Thymus (tissue), 14 donors: ENCODE measurements at places on chromosomes 13 and 19. TPM values are rescaled to one million over a fixed set of nuclear protein-coding genes. Genes with fewer than 3 reads are reported as not detected.
A peak's percentile ranks its signal among the peaks of the same experiment; 100 is the strongest.

GRCh38 chr13:88979465-88980175 lies 1308.4 kb downstream of the SLITRK5 start:
- DNase-seq, result peak; percentile 4

Gene CCDC122
- 5.6 TPM for total RNA-seq

Gene ZFP28
- 2.9 TPM for total RNA-seq

DNA sequence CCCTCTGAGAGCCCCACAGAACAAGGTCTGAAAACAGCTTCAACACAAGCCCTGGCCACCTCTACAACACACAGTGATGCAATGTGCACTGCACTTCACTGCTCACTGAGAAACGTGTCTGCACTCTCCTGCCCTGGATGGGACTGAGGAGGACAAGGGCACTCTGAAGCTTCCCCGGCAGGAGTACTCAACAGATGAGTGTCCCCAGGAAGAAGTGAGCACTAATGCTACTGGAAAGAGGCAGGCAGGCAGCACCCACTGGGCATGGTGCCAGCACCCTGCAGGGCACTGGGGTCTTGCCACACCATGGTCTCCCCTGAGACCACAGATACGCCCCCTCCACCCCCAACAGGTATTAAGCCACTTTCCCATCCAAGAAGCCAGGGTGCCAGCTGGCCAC lies 17.7 kb upstream of the SLC35E1 start:
- DNase-seq, result no peak

DNA sequence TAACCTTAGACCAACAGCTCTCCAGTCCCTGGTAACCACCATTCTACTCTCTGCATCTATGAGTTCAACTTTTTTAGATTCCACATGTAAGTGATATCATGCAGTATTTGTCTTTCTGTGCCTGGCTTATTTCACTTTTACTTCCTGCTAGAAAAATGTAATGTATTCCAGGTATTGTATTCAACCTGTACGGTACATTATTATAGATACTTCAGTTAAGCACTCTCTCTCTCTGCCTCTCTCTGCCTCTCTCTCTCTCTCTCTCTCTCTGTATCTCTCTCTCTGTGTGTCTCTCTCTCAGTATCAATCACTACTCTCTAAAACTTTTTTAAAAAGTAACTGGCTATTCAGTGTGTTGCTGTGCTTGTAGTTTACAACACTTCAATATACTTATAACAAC lies 8.4 kb downstream of the DACH1 start:
- no peak for DNase-seq

Gene ADGRE1
- 3.9 TPM for total RNA-seq

GRCh38 chr19:32363632-32364031 lies 18.2 kb downstream of the ZNF507 start:
- no peak for DNase-seq

DNA sequence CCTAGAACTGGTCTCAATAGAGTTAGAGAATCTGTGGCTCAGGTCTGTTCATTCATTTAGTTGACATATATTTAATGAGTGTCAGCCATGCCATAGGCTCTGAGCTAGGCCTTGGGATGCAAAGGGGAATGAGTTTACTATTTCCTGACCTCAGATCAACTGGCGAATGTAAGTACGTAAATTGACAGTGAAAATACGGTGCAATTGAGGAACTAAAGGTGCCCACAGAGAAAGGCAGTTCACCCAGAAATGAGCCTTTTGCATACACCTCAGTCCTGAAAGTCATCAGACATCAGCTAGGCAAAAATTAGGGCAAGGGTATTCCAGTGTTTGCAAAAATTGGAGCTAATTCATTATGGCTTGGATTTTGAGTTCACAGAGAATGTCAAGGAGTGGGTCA lies 20.6 kb upstream of the UPF3A start:
- DNase-seq, result no peak

GRCh38 chr13:41137241-41137640 lies 4.6 kb upstream of the KBTBD6 start:
- DNase-seq, result no peak

- DNase-seq, result no peak
Measured at GRCh38 chr19:46659151-46660007, 1.6 kb downstream of the DACT3 start.

Gene PSG1
- total RNA-seq, result 0.05 TPM

DNA sequence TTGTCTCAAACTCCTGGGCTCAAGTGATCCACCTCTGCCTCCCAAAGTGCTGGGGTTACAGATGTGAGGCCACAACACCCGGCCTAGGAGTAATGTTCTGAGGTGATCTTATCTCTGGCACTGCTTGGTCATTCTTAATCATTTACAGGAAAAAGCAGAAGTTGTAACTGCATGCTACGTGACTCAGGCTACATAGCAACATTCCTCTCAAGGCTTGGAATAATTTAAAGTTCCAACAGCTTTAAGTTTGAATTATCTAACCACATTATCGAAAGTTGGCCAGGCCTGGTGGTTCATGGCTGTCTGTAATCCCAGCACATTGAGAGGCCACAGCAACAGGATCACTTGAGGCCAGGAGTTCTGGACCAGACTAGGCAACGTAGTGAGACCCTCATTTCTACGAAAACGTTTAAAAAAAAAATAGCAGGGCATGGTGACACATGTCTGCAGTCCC lies 3.9 kb upstream of the B9D2 start:
- DNase-seq, result no peak

- DNase-seq, result no peak
Measured at GRCh38 chr19:55247621-55248099, 11.2 kb downstream of the PPP6R1 start.

Gene S1PR4
- 24.2 TPM for total RNA-seq

Gene TDRD12
- total RNA-seq, result 2.6 TPM

DNA sequence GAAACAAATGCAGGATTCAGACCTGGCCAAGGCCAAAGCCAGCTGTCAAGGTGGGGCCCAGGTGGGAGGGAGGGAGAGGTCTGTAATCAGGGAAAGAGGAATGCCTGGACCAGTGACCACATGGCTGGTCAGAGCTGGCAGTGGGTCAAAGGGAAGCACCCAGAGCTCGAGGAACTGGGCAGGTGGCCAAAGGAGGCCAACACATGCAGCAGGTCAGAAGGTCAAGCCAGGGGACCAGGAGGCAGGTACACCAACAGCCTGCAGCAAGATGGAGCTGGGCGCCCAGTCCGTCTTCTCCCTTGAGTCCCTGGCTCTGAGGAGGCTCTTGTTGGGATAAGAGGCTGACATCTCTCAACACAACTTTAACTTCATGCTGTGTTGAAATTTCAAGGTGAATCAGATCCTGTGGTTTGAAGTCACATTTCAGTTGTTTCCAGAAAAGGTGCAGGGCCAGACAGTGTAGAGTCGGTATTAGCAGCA lies 17.1 kb downstream of the GPATCH1 start:
- no peak for DNase-seq

DNA sequence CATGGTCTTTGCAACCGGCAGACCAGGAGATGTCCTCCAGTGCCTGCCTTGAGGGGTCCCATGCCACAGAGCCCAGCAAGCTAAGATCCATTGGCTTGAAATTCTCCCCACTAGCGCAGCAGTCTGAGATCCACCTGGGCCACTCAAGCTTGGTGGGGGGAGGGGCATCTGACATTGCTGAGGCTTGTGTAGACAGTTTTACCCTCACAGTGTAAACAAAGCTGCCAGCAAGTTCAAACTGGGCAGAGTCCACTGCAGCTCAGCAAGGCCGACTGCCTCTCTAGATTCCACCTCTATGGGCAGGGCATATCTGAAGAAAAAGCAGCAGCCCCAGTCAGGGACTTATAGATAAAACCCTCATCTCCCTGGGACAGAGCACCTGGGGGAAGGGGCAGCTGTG lies 32.0 kb upstream of the ITM2B start:
- DNase-seq, result no peak

DNA sequence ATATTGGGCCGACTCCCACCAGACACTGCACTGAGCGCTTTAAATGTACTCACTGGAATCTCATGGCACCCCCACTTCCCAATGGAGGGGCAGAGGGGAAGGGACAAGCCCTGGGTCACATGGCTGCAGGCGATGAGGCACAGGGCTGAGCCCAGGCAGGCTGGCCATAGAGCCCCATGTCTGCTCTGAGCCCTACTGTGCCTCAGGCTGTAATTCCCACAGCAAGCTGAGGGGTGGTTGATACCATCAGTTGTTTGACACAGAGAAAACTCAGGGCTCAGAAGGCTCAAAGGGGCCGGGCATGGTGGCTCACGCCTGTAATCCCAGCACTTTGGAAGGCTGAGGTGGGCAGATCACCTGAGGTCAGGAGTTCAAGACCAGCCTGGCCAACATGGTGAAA lies 25.1 kb downstream of the RFX1 start:
- no peak for DNase-seq

DNA sequence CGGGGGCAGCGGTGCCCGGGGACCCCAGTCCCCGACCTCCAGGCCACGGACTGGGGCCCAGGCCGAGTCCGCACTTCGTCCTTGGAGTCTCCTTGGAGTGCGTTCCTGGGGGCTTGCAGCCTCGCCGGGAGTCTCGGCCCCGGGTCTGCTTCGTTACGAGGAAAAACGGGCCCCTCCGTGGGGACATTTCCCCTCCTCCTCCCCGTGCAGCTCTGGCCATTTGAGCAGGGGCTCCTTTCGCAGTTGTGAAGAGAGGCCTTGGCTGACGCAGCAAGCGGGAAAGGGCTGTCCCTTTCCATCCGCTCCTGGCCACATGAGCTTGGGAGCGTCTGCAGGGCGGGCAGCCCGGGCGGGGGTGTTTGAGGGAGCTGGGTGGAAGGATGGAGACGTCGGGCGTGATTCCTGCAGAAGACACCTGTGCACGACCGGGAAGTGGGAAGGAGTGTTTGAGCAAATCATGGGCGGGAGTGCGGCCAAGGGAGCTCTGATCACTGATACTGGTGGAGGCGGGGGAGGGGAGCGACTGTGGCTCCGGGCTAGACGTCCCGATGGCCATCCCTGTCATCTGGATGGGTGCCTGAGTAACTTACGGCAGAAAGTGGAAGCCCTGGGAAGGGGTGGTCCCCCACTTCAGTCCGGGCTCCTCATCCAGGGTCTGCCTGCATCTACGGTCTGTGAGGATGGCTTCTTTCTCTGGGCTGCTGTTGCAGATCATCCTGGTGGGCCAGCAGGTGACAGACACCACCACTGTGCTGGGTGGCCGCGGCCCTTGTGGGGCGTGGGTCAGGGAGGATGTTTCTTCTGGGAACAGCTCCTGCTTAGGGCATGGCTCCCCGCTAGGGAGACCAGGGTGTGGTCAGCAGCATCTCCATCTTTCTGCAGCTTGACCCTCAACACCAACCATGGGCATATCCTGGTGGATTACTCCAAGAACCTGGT lies 736 bp downstream of the GPI start:
- no peak for DNase-seq

- no peak for DNase-seq
Measured at GRCh38 chr19:5343848-5344247, 3.2 kb upstream of the PTPRS start.

DNA sequence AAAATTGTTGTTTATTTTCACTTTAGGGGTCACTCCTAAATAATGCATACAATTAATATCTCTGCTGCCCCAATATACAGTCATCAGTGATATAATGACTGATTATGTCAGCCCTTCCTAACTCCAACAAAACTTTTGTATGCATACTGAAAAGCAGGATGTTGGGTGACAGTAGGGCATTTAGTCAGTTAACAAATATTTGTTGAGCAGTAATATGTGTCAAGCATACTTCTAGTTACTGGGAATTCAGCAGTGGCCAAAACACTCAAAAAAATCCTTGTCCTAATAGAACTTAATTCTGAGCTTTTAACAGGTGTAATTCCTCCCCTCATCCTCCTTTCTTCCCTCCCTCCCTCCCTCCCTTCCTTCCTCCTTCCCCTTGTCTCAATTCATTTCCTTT lies 560.7 kb upstream of the KLHL1 start:
- DNase-seq, result no peak

Gene GFY
- total RNA-seq, result not detected

- DNase-seq, result no peak
Measured at GRCh38 chr19:13163609-13164342, 13.6 kb downstream of the IER2 start.

GRCh38 chr13:114134944-114135610 lies 2.7 kb upstream of the RASA3 start:
- no peak for DNase-seq

Gene CYP4F12
- 1.4 TPM for total RNA-seq

DNA sequence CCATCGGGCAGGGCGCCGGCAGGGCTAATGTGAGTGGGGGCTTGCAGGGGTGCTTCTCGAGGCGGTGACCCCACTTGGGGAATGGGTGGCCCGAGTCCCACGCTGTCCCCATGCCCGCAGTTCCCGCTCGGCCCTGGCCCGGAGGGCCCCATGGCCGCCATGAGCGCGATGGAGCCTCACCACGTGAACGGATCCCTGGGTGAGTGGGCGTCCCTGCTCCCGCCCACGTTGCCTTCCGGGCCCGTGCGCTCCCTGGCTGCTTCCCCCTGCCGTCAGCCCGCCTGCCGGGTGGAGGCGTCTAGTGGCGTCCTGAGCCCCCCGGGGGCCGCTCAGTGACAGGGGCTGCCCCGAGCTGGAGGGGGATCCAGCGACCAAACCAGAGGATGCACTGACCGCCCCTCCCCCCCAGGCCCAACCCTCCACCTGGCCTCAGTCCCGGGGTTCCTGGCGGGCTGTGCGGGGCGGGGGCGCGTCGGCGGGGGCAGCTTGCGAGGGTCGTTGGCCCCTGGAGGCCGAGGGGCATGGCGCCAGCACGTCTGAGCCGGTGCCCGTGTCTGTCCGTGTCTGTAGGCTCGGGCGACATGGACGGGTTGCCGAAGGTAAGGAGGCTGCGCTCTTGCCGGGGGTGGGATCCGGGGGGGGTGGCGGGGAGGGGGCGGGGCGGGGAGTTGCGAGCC lies 4.8 kb downstream of the ISYNA1 start:
- no peak for DNase-seq

GRCh38 chr13:97252735-97253134 lies 30.6 kb downstream of the MBNL2 start:
- no peak for DNase-seq

- DNase-seq, result no peak
Measured at GRCh38 chr19:44803442-44804428, 5.2 kb upstream of the BCAM start.

DNA sequence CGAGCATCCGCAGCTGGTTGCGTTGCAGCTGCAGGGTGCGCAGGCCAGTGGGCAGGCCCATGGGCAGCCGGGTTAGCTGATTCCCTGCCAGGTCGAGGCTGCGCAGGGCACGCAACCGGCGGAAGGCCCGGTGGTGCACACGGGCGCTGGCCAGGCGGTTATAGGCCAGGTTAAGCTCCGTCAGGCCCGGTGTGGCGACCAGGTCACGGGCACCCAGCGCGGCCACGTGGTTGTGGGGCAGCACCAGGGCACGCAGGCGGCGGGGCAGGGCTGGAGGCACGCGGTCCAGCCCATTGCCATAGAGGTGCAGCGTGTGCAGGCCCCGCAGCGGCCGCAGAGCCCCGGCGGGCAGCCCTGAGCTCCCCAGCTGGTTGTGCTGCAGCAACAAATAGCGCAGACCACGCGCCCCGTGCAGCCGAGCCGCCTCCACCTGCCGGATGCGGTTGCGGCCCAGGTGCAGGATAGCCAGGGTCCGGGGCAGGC lies 5.3 kb downstream of the PODNL1 start:
- no peak for DNase-seq

Gene LRRC25
- total RNA-seq, result 2.5 TPM

DNA sequence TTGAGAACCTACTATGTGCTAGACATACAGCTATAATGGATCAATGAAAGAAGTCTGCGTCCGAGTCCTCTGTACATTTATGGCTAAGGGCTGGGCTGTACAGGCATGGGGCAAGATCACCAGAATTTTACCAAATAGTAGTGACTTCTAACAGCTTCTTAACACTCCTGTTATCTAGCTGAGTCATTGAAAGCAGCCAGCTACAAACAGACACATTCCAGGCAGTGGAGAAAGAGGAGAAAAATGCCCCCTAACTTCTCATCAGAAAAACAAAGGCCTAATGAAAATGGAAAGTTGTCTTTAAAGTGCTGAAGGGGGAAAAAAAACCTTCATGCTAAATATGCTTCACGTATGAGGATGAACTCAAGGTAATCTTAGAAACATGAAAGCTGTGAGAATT lies 14.3 kb upstream of the ZNF667 start:
- DNase-seq, result no peak
